ENCODE measurements at places on chromosomes 3 and 15.
A peak's percentile ranks its signal among the peaks of the same experiment; 100 is the strongest.

GRCh38 chr15:76134537-76134936, 74.8 kb downstream of the TMEM266 start:
- DNase-seq: no peak

DNA sequence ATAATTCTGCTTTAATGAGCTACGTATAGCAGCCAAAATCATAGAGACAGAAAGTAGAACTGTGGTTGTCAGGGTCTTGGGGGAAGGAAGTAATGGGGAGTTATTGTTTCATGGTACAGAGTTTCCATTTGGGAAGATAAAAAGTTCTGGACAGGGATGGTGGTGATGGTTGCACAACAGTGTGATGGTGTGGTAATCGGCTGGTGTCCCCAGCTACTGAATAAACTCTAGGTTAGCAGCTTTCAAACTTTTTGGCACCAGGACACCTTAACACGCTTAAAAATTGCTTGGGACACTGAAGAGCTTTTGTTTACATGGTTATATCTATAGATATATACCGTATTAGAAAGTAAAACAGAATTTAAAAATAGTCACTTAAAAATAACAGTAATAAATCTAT, 166.0 kb downstream of the NEK11 start:
- DNase-seq: no peak

DNA sequence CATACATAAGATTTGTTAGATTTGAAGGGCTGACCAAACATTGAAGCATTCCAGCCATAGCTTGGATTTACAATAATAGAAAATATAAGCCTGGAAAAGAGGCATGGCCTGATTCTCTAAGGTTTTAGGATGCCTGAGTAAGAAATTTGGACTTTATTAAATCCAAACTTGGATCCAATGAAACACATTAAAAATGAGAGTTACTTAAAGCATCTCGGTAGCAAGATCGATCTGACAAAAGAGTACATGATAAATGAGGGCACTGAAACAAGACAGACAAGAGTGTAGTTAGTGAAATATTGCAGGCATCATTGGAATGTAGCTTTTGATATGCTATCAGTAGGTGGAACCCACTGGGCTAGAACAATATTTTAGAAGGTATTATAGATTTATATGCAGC, 855.7 kb upstream of the DPPA4 start:
- DNase-seq: no peak

DNA sequence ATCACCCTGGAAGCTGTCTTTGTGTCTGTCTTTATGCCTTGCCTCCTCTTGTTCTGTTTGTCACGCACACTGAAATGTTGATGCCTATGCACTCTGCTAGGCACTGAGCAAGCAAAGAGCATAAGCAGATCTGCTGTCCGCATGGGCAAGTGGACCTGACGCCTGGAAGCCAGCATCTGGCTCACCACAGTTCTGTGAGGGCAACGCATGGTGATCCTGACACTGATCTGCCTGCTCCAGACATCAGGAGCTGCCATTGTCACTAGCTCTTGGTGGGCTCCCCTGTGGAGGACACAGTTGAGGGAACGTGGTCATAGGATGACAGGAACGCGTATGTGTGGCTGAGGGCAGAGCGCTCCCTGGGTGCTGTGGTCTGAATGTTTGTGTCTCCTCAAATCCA, 234.6 kb downstream of the ADAMTS17 start:
- DNase-seq: no peak

- DNase-seq: no peak
These were observed 9.2 kb downstream of the ZSCAN2 start for GRCh38 chr15:84609818-84610525.

DNA sequence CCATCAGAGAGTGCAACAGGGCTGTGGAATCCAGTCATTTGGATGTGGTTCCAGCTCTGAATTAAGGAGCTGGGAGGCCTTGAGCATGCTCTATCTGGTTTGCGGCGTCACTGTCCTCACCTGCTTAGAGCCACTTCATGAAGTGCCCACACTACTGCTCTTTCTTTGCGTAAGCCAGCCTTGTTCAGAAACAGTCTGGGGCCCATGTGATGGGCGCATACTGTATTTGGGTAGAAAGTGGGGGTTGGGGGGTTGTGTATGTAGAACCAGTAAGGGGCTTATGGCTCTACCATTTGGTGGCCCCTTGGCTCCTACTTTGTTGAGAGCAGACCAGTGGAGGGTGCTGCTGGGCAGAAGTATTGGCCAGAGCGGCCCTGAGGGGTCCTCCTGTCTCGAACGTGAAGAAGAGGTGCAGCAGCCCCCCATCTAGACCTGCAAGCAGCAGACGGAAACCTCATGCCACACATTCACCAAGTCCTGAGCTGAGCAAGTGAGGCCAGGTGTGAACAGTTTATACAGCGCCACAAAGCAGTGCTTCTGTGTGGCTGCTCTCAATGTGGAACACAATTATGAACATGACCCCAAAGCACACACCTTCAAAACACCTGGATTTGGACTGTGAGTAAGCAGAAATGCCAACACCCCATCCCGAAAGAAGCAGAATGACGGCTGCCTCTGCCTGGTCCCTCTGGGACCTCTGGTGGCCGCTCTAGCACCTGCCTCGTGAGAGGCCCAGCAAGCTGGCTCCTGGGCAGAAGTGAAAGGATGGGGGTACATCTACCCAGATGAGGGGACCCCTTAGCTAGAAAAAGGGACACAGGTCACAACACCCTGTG, 26.6 kb downstream of the SRPRB start:
- DNase-seq: no peak

GRCh38 chr15:37764733-37765191, 169.7 kb upstream of the TMCO5A start:
- no peak for DNase-seq

GRCh38 chr3:50616003-50616769, 765 bp upstream of the MAPKAPK3 start:
- DNase-seq: peak; percentile 69

DNA sequence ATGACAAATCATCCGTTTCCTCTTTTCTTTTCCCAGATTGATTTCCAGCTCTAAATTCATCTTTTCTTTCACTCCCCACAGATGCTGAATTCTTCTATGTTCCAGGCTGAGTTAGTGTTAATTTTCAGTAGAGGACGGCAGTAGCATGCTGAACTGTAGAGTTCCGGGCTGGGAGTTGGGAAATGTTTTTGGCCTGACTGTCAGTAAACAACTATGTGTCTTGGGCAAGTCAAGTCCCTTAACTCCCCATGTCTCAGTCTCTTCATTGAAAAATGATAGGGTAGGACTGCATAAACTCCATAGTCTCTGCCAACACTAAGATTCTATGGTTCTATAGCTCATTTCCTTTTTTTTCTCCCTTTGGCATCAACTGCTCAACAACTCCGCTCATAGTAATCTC, 333.9 kb downstream of the TIGIT start:
- no peak for DNase-seq

DNA sequence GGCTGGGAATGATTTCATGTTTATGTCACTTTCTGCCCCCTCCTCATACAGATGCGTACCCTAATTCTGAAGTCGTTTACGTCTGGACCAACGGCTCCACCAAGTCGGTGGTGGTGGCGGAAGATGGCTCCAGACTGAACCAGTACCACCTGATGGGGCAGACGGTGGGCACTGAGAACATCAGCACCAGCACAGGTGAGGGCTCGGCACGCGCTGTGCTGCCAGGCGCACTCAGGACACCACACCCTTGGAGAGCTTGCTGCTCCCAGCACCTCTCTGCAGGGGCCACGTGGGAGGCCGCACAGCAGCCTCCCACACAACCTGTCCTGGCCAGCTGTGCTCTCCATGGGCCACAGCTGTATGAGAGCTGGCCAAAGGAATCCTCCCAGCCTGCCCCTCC, 33.8 kb upstream of the GABRG3 start:
- no peak for DNase-seq

- DNase-seq: no peak
These were observed 49.5 kb upstream of the GK5 start for GRCh38 chr3:142274908-142275307.

DNA sequence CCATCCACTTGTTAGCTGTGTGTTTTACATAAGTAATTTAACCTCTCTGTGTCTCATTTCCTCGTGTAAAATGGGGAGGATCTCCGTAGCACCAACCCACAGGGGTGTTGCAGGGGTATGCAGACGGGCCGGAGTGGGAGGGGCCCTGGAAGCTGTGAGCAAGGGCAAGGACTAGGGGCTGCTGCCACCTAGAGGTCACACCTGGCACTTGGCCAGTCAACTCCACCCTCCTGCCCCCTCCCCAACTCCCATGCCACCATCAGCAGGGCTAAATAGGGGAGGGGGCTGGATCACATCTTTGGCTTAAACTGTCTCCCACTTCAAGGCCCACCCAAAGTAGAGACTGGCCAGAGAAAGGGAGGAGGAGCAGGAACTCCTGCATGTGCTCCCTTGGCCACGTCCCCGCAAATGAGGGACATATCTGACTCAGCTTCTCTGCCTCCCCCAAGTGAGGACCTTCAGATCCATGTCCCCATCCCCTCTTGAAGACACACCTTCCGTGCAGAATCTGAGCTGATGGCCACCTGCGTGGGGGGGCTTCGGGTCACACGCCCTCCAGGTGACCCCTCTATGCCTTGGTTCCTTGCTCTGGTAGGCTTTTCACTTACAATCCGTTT, 2.6 kb downstream of the CCDC9B start:
- DNase-seq: peak; percentile 56

- no peak for DNase-seq
These were observed 58.9 kb upstream of the ULK4 start for GRCh38 chr3:42020684-42021307.

DNA sequence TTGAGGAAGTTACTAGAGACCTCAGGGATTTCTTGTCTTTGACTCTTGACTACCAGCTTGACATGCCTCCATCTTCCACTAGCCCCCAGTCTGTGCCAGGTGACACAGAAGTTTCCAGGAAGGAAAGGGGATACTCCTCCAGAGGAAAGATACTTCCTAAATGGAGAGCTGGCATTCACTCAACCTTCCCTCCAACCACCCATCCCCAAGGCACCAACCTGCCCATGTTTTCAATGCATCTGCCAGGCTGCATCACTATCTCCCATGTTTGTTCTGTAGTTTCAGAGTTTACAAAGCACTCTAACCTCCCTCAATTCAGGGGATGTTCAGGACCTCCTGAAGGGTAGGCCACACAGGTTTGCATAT, 198.4 kb upstream of the LPP start:
- DNase-seq: no peak

GRCh38 chr3:59818033-59818918, 768.5 kb upstream of the CFAP20DC start:
- DNase-seq: no peak

- no peak for DNase-seq
These were observed 281.4 kb upstream of the SLCO3A1 start for GRCh38 chr15:91572110-91572509.

- no peak for DNase-seq
These were observed 488.3 kb upstream of the ALCAM start for GRCh38 chr3:104878395-104878794.

All from stimulated activated CD4-positive, alpha-beta T cell treated with anti-CD3 and anti-CD28 coated beads, Interleukin-15, amount 100 ng/mL, for 1 hour (primary cell).